Fibroblast of villous mesenchyme (primary cell): ENCODE measurements at places on chromosomes 6 and 20. TPM values are rescaled to one million over a fixed set of nuclear protein-coding genes. Genes with fewer than 3 reads are reported as not detected.

- DNase-seq: no peak
Observed at GRCh38 chr20:36208257-36208656, 28.0 kb upstream of the AAR2 start.

NHLRC1 gene
- total RNA-seq: 1.7 and 2.6 TPM in 2 replicates

GATA5 gene
- total RNA-seq: not detected in 2 replicates

UCKL1 gene
- total RNA-seq: 20.9 and 25.0 TPM in 2 replicates
